Suppressor macrophage (primary cell): ENCODE measurements at places on chromosomes 1 and 21.
A peak's percentile ranks its signal among the peaks of the same experiment; 100 is the strongest.

DNA sequence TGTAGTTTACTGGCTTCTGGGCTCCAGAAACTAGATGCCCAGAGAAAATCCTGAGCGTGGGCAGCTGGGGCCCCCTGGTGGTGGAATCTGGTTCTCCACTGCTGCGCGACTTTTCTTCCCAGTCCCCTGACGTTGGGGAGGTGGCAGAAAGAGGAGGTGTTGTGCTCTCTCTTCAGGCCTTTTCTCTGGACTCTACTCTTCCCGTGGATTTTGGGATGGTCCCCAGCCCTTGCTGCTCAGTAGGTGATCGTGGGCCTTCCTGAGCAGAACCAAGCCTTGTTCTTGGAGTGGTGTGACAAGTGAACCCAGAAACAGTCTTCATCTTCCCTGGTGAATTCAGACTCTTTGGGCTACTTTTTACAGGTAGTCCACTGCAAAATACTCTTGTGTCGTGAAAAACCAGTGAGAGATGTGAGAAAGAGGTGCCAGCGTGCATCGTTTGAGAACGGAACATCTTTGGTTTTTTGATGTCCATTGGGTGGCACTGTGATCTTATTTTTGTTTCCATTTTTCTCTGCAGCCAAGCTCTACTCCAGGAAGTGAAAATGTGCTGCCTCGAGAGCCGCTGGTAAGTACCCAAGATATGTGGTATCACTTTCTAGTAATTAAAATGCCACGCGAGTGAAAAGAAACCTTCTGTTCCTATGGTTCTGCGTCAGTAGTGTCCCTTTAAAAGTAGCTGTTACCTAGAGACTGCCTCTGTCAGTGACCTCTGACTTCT lies 20.2 kb downstream of the PEX14 start:
- peak; percentile 83 for DNase-seq

DNA sequence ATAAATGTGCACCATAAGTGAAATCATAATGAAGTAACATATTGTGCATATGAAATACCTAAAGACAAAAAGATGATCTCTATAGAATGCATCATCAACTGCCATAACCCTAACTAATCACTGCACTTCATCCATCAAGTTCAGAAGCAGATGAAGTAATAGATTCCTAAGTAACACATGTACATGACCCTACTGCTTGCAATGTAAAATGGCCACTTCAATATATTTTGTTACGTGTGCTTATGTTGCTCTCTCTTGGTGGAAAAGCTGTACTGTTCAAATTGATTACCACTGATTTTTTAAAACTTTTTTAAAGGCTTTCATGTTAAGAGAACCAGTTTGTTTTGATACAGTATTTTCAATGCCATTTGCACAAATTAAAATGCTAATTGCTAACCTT lies 141.8 kb downstream of the TTLL7 start:
- no peak for DNase-seq

- DNase-seq: no peak
Measured at GRCh38 chr1:221350091-221350490, 391.8 kb downstream of the DUSP10 start.

DNA sequence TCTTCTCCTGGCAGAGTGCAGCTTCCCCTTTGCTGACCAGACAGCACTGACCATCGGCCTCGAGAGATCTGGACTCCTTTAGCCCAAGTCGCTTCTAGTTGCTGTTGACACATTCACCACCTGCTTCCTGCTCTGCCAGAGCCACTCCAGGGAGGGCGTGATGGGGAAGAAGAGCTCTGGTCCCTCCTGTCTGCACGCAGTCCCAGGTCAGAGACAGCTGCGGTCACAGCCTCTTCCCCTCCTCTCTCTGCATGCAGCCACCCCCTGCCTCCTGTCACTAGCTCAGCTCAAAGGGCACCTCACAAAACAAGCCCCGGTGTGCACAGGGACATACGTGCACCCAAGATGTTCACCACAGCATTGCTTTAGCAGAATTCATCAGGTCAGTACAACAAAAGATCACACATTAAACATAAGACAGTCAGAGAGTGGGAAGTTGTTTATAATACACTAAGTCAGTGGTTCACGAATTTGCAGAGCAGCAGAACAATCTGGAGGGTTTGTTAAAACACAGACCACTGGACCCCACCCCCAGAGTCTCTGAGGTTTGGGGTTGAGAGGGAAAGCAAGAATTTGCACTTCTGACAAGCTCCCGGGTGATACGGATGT lies 132.9 kb downstream of the SYF2 start:
- DNase-seq: peak; percentile 80

GRCh38 chr1:2874607-2875480 lies 73.4 kb upstream of the TTC34 start:
- no peak for DNase-seq

DNA sequence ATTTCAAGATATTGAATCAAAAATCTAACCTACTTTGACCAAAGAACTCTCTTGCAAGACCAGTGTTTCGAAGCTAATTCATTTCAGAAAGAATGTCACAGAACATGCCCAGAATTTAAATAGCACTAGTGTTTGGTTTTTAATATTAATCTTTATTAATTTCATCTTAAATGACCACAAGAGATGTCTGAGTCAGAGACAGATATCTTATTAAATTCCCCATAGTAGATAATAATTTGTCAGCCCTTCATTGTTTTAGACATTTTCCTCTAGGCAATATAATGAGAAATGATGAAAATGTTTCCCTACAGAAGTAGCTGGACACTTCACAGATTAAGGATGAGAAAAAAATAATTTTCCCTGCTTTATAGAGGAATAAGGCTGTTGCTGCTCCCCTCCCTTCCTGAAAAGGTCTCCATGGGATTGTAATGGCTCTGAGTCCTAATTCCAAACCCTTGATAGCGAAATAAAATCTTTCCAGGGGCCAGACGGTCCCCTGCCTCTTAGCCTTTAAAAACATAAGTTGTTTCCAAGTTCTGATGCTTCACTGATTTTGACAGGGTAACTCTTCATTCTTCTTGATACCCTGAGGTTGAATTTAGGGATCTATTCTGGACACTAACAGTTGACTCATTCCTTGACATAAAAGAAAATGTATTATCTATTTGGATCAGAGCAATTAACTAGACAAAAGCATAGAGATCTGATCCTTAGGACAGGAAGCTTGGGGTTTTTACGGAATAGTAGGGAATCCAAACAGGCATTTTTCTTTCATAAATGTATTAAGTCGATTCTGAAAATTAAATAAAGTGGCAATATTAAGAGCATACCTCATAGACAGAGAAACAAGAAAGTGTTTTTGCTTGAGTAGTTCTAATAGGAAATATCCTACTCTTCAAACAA lies 820.8 kb downstream of the BRINP3 start:
- DNase-seq: no peak

GRCh38 chr1:39737546-39738169 lies 1.0 kb upstream of the PPIE start:
- DNase-seq: no peak

- DNase-seq: no peak
Measured at GRCh38 chr1:93613898-93614297, 67.7 kb downstream of the BCAR3 start.

DNA sequence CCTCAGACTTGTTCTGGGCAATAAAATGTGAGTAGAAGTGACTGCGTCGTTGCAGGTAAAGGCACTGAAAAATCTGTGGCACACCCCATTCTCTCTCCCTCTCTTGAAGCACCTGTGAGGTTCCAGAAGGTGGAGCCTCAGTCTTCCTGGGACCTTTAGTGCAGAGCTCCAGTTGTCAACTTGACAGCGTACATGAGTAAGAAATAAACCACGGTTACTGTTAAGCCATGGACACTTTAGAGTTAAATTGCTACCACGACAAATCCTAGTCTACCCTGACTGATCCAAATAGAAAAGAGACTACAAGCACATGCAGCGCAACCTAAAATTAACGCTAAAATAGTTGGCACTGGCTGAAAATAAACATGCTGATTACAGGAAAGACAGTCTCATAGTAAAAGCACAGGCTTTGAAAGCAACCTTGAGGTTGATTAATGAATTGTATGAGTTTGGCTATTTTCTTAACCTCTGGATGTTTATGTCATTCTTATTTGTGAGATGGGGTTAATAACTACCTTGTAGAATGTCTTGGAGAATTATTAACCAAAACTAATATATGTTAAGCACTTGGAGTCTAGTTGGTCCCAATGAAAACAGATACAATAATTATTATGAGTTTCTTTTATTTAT lies 93.0 kb upstream of the PLPPR4 start:
- no peak for DNase-seq

DNA sequence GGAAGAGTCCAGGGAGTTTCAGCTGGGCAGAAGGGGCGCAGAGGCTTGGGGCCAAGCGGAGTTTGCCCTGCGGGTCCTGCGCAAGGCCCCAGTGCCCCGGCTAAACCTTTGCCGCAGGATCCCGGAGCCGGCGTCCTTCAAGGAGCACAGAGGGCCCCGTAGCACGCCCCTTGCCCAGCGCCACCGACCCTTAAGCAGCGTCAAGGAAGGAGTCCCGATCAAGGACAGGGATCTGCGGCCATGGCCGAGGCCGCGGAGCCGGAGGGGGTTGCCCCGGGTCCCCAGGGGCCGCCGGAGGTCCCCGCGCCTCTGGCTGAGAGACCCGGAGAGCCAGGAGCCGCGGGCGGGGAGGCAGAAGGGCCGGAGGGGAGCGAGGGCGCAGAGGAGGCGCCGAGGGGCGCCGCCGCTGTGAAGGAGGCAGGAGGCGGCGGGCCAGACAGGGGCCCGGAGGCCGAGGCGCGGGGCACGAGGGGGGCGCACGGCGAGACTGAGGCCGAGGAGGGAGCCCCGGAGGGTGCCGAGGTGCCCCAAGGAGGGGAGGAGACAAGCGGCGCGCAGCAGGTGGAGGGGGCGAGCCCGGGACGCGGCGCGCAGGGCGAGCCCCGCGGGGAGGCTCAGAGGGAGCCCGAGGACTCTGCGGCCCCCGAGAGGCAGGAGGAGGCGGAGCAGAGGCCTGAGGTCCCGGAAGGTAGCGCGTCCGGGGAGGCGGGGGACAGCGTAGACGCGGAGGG lies 520 bp downstream of the CLIC6 start:
- peak; percentile 24 for DNase-seq
